NCI-H2107 (cell line): ENCODE measurements at places on chromosomes 5 and 9.

DNA sequence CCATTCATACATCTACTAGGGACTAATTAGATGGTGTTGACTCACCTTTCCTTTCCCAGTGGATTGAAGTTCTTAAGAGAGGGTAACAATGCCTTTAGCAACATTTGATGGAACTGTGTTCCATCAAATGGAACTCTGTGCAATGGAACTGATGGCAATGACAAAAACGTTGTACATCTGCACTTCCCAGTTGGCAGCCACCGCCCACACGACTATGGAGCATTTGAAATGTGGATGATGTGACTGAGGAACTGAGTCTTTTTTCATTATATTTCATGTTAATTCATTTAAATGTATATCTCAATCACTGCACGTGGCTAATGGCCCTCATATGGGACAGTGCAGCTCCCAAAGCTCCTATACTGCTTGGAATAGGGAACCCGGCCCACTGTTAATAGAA lies 39.0 kb upstream of the ICE1 start:
- DNase-seq: no peak

- DNase-seq: no peak
Observed at GRCh38 chr5:134606726-134607125, 25.9 kb downstream of the SAR1B start.

DNA sequence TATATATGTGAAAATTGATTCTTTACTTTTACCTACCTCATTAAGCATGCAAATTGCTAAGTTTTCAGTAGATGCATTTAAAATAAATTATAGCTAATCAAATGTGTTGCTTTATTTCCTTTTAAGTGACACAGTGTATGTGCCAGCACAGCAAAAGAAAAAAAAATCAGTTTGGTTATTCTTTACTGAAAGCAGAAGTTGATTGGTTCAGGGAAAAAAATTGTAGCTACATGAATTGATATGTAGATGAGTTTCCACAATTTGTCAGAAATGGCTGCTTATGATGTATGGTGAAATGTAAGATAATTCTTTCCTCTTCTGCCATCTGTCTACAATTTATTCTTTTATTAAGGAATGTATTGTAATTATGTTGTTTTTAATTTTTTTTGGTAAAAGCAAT lies 57.8 kb downstream of the PARP8 start:
- no peak for DNase-seq

- no peak for DNase-seq
Observed at GRCh38 chr9:114906922-114907571, 23.3 kb downstream of the TNFSF8 start.

DNA sequence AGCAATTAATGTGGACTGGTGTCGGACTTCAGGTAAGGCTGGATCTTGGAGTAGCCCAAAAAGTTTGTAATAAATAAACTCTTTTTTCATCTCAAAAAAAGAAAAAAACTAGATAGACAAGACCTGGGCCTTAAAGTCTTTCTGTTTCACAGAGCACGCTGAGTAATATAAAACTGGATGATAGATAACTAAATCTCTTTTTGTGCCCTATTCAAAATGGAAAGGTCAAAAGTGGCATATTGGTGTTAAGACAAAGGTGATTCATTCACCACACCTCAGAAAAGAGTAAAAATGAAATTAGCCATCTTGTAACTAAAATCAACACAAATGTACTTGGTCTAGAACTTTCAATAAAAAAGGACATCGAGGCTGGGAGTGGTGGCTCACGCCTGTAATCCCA lies 30.3 kb upstream of the RFK start:
- DNase-seq: no peak

GRCh38 chr5:5886353-5886752 lies 463.9 kb downstream of the ICE1 start:
- no peak for DNase-seq

DNA sequence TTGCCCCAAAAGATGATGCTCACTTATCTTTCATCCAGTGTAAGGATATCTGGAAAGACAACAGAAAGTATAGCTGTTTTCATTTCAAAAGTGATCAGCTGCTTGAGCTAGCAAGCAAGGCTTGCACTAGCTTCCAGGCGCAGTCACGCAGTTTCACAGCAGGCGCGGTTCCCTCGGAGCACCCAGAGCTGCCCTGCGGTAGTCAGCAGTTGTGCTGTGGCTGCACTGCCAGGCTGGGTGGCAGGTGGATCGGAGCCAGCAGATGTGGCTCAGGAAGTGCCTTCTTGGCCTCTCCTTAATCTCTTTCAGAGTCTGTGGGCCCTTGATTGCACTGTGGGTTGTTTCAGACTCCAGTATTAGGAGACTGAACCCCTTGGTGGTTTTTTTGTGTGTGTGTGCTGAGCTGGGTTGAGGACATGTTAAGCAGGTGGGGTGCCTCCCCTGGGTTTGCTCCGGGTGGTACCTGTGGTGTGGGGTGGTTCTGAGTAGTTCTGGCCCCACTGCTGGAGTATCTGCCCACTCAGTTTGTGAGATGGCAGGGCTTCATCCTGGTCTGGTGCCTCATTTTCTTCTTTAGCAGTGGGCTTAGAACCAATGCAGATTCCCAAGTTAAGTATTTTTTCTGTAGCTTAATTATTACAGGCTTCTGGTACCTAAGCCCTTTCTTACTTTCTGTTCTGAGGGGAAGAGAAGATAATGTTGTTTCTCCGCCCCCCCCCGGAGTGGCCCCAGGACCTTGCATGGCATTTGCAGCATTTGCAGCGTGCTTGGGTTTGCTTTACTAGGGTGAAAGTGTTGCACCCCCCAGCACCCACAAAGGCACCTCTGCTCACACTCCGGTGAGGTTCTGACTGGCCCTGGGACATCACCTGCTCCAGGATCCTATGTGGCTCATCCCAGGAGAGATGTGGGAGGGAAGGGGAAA lies 16.4 kb downstream of the TENT4A start:
- peak; percentile 65 for DNase-seq

DNA sequence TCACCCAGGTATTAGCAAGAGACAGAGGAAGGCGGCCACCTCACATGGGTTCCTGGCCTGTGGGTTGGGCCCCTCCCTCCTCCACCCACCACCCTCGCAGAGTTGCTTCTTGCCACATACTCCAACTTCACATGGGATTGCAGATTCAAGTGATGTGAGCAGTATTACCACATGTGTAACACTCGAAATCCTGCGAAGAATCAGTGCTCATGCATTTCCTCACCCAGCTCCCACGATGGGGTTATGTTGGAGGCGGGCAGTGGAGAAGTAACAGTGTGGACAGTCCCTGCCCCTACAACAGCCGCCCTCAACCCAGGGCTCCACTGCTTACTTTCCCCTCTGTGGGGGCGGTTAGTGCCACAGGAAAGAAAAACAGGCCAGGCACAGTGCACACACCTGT lies 3.9 kb upstream of the FBP1 start:
- no peak for DNase-seq

DNA sequence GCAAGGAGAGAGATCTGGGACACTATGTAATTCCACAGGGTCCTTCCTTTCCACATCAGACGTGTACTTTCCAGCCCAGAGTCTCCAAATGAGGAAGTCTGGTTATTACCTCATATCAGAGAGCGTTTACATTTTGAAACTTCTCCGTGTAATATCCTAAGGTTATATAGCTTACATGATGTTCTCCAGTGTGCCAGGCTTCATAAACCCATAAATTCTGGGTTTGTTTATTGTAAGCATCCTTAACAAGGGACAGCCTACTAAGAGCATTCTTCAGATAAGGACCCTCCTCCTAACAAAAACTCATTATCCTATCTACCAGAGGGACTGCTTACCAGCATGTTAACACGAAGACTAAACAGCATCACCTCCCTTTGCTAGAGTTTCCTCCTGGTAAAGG lies 17.9 kb downstream of the SRFBP1 start:
- no peak for DNase-seq

DNA sequence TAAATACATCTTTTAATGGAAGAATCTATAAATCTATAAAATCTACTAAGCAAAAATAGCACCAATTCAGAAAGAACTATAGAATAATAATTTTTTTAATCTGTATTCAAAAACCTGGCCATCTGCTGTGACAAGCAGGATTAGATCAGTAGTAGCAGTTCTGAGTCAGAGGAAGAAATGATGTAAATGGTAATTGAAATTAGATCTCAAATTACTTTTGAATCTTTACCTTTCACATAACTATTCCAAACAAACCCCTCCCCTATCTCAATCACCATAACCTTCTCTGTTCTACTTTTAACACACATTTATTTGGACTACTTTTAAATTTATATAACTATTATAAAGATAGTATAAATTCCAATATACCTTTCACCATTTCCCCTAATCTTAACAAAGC lies 727.8 kb upstream of the FAM174A start:
- DNase-seq: no peak

GRCh38 chr9:88950341-88951154 lies 40.7 kb upstream of the S1PR3 start:
- DNase-seq: no peak

GRCh38 chr9:89864731-89865130 lies 259.9 kb downstream of the GADD45G start:
- DNase-seq: no peak

DNA sequence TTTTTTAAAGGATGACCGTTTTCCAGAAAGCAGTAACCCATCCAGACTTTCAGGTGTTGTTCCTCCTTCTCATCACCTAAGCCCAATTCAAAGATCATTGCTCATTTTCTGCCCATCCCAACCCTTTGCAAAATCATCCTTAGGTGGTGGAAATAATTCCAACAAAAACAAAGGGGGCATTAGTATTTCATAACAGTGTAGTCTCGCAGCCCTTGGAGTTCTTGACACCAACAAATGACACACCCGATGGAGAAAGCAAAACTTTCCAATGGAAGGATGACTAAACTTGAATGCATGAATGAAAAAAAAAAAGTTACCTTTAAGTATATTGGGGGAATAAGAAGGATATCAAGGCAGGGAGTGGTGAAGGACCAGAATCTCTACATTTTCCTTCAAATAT lies 117.0 kb downstream of the PAPPA start:
- no peak for DNase-seq

- no peak for DNase-seq
Observed at GRCh38 chr5:91212714-91213092, 170.4 kb downstream of the ARRDC3 start.

DNA sequence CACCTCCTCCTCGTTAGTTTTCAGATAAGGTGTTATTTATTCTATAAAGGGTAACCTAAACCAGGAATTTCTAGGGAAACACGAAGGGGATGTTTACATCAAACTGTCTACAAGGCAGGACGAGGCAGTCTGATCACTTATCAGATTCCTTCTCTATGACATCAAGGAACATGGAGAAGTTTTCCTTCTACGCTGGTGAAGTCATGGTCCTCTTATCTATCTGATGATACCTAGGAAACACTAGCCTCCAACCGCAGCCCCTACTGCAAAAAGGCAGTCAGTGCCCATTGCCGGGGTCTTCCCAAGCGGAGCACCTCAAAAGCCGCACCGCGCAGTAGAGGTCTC lies 1.5 kb downstream of the MPDZ start:
- DNase-seq: no peak

DNA sequence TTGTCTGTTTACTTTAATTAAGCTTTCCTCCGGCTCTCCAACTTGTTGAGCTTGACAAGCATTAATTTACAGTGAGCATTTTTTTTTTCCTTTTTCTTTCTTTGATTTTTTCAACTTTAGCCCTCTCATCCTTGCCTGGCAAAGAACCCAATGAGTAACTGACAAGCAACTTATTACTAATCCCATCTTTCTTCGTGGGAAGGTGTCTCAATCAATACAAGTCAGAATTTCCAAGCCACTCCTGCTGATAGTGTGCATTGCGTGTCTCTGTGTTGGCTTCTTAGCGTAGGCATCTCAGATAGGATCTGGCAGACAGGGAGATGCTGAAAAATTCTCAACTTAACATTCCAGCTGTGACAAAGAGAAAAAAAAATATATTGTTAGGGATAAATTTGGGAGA lies 527.7 kb upstream of the WWC1 start:
- no peak for DNase-seq
